ENCODE measurements at places on chromosomes 1 and 21.

DNA sequence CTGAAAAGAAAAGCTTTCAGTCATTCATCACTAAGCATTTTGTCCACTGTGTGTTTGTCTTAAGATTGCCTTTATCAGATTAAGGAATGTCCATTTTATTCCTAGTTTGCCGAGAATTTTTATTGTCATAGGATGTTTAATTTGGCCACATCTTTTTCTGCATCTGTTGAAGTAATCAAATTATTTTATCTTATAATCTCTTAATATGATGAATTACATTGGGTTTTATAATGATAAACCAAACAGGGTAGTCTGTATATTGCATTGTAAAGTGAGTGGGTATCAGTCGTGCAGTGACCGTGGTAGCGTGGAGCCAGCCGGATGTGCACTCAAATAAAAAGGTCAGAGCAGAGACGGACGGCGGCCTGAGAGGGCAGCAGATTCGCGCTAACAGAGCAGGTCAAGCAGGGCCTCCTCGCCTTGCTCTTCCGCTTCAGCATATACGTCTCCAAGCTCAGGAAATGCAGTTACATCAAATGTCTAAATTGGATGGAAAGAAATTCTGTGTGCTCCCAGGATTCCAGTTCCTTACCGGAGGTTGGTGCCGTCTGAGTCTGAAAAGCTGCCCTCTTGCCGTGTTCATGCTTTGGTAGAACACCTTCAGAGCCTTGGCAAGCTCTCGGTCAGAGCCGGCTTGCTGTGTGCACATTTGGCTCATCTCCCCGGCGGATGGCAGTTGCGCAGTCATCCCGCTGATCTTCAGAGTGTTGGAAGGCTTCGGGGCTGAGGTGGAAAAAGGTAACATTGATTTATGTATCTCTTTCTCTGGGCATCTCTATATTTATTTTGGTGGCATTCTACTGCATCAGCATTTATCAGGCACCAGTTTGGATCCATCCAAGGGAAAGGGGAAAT is 51.5 kb downstream of the SCCPDH start:
- no peak for DNase-seq

DNA sequence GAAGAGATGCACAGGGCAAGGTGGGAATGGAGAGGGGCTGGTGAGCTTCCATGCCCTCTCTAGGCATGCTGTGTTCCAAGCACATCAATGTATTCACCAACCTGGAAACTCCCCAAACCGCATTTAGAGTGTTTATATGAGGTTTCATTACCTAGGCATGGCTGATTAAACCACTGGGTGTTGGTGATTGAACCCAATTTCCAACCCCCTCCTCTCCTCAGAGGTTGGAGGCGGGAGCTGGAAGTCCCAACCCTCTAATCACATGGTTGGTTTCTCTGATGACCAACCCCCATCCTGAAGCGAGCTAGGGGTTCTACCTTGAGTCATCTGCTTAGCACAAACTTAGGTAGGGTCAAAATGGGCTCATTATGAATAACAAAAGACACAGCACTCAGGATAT is 3.0 kb upstream of the PPIE start:
- no peak for DNase-seq

- DNase-seq, result no peak
Measured at GRCh38 chr1:113647164-113647563, 112.1 kb downstream of the PHTF1 start.

DNA sequence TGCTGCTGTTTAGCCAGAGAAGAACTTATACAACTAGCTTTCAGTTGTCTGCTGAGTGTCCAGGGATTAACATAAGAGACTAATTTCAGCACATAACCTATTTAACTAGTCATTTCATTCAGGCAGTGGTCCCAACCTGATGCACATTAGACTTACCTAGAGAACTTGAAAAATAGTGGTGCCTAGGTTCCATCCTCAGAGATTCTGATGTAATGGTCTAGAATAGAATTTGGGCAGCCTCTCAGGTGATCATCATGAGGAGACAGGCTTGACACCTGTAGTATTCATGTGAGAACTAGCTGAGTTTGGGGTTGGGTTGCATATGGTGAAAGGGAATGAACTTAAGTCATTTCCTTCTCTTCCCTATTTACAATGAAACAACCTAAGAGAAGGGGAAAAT is 24.8 kb downstream of the CNST start:
- DNase-seq, result no peak

- DNase-seq, result no peak
Measured at GRCh38 chr1:25695090-25695770, 78.6 kb downstream of the MAN1C1 start.

- no peak for DNase-seq
Measured at GRCh38 chr1:48878191-48878940, 101.7 kb upstream of the BEND5 start.

DNA sequence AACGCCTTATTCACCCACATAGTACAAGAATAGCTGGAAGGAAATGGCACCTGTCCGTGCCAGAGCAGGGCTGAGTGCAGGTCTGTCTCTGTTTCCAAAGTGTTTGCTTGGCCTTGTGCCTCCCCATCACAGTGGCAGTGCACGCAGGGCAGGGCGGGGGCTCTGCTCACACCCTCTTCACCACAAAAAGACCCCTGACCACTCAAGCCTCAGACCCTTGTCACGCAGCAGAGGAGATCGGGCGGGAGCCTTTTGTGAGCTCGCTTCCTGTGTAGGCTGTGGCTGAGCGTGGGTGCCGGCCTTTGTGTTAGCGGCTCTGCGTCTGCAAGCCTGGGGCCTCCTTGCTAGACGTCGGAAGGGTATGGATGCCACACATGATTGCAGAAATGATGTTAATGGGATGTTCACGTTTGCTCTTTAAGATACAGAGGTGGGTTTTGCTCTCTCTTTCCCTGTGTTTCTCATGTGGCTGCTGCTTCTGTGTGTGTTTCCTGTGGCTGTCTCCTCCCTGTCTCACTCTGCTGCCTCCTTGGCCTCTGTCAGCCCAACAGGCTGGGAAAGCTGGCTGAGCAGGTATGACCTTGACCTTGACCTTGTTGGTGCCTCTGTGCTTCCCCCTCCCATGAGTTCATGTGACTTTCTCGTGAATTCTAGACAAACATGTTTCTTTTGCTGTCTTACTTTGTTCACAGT is 45.4 kb downstream of the S100B start:
- no peak for DNase-seq

DNA sequence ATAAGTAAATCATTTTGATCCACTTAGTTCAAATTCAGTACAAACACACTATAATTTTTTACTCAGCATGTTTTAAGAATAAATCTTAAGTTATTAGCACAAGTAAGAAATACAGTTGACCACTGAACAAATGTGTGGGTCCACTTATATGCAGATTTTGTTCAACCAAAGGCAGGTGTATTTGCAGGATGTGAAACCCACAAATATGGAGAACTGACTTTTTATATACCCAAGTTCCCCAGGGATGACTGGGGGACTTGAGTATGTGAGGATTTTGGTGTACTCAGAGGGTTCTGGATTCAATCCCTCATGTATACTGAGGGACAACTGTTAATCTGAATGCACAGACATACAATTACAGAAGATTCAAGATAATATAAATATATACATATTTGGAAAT is 25.7 kb upstream of the ERICH3 start:
- no peak for DNase-seq

Measured in activated CD4-positive, CD25-positive, alpha-beta regulatory T cell (primary cell).